ENCODE measurements at places on chromosomes 12 and 14. TPM values are rescaled to one million over a fixed set of nuclear protein-coding genes. Genes with fewer than 3 reads are reported as not detected.

Gene SLC25A21
- 1.9 TPM for total RNA-seq

Gene CAPZA3
- total RNA-seq, result 0.24 TPM

Gene OVCH1
- total RNA-seq, result not detected

Gene PRKAG1
- total RNA-seq, result 59.8 TPM

Gene CNTN1
- 9.8 TPM for total RNA-seq

Gene A2M
- not detected for total RNA-seq

Gene WNT1
- not detected for total RNA-seq

Gene TAMALIN
- not detected for total RNA-seq

Gene OTUB2
- 1.7 TPM for total RNA-seq

Gene PAPLN
- total RNA-seq, result 5.5 TPM

Gene SOX5
- under 0.01 TPM for total RNA-seq

Gene EAPP
- 36.1 TPM for total RNA-seq

Gene AICDA
- 0.48 TPM for total RNA-seq

Gene ADAMTS20
- total RNA-seq, result not detected

Gene SCYL2
- total RNA-seq, result 37.5 TPM

Gene ZC2HC1C
- total RNA-seq, result 0.24 TPM

Gene PLXNC1
- 0.48 TPM for total RNA-seq

Gene NDUFB1
- 105 TPM for total RNA-seq

Gene GPR135
- 0.96 TPM for total RNA-seq

Gene ACSM4
- not detected for total RNA-seq

Gene KRT83
- under 0.01 TPM for total RNA-seq

Gene P2RX2
- total RNA-seq, result not detected
